ENCODE measurements at places on chromosomes 16 and 17.
A peak's percentile ranks its signal among the peaks of the same experiment; 100 is the strongest.

- DNase-seq: no peak
Observed at GRCh38 chr17:38425031-38425430, 3.2 kb upstream of the ARHGAP23 start.

GRCh38 chr16:83266848-83267553 is 540.8 kb upstream of the HSBP1 start:
- DNase-seq: no peak

GRCh38 chr17:36880268-36880905 is 56.9 kb upstream of the LHX1 start:
- peak; percentile 37 for DNase-seq

DNA sequence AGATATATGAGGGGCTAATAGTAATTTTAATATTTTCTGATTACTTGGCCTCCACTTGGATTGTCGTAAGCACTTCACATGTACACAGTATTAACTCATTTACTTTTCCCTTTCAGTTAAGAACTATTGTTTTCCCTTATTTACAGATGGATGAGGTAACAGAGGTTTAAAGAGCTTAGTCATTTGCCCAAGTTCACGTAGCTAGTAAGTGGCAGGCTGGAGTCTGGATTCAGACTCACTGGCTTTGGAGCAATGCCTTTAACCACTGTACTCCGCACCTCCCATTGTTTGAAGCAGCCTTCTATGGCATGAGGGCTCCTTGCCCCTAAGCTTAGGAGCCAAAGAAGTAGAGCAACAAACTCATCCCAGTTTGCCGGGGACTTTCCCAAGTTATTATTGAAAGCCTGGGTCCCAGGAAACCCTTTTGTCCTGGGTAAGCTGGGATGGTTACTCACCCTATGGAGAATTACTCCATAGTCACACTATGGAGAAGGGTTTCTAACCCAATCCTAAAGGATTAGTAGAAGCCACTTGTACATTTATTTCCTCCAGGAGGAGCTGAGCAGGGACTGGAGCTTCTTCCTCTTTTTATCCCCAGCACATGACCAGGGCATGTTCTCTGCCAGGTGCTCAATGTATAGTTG is 12.3 kb downstream of the FOXL1 start:
- DNase-seq: peak; percentile 74

GRCh38 chr17:8475781-8476180 is 40.1 kb downstream of the NDEL1 start:
- no peak for DNase-seq

GRCh38 chr16:4888428-4889135 is 41.3 kb downstream of the UBN1 start:
- no peak for DNase-seq

- no peak for DNase-seq
Observed at GRCh38 chr16:79018650-79019429, 581.7 kb downstream of the MAF start.

GRCh38 chr17:39352511-39352910 is 48.9 kb downstream of the FBXL20 start:
- DNase-seq: no peak

- peak; percentile 87 for DNase-seq
Observed at GRCh38 chr16:15682105-15682570, 32.1 kb downstream of the NDE1 start.

DNA sequence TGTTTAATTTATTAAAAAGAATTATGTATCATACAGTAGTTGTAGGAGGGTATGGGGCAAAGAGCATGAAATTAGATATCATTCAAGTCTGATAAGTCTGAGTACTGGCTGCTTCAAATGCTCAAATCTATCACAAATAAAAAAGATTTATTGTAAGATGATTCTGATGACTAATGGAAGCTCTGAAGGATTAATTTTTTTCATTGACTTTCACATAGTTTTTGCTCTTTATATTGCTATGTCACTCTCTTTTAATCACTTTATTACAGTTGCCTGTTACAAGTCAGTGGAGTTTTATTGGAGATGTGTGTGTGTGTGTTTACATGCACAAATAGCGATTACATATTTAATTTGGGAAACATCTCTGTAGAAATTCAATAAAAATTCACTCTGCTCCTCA is 15.0 kb downstream of the MAP2K4 start:
- DNase-seq: no peak

GRCh38 chr17:35241520-35241919 is 1.4 kb upstream of the SLFN5 start:
- DNase-seq: no peak

DNA sequence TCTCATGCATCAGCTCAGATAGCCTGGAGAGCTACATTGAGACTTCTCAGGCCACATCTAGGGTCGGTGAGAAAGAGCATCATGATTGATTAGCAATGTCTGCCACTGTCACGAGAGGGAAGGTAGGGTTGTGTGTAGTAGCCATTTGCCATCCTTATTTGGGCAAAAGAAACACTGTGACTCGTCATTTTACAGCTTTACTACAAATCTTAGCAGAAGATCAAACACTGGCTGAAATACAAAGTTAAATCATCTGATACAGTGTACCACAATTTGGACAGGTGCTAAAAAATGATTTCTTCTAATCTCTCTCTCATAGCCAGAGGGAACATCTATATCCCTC is 334.3 kb downstream of the CBLN1 start:
- DNase-seq: no peak

DNA sequence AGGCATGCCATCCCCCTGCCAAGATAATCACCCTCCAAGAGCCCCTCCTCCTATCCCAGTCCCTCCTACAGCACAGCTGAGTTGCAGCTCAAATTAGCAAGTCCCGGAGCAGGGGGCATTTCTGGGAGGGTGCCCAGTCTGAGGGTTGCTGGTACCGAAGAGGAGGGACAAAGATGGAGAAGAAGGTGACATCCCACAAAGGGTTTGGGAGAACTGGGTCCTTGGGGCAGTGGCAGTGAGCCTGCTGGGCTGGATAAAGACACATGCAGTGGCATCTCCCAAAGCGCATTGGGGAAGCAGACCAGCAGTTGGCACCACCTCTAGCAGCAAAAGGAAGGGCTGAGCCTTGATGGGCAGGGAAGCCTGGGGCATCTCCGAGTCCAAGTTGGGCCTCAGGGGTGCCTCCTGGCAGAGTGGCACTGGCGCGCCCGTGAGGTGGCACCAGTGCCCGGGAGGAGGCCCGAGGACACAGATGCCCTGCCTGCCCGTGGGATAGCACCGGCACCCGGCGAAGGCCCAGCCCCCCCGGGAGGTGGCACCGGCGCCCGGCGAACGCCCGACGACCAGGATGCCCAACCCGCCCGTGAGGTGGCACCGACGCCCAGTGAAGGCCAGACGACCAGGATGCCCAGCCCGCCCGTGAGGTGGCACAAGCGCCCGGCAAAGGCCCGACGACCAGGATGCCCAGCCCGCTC is 622 bp downstream of the TOM1L2 start:
- DNase-seq: peak; percentile 20

DNA sequence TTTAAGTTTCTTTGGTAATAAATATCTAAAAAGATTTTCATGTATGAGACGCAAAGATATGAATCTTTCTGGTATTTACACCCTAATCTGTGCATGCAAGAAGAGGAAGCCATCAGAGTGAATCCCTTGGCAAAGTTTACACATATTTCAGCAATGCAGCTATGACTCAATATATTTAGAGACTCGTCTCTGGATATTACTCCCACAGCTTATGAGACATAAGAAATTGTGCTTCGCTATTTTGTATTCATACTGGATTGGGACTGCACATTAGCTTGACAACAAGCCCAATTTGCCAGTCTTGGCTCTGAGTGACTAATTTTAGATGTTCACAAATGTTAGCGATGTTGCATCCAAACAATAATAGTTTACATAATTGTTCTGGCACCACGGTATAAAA is 532.0 kb downstream of the CDH11 start:
- DNase-seq: peak; percentile 1

DNA sequence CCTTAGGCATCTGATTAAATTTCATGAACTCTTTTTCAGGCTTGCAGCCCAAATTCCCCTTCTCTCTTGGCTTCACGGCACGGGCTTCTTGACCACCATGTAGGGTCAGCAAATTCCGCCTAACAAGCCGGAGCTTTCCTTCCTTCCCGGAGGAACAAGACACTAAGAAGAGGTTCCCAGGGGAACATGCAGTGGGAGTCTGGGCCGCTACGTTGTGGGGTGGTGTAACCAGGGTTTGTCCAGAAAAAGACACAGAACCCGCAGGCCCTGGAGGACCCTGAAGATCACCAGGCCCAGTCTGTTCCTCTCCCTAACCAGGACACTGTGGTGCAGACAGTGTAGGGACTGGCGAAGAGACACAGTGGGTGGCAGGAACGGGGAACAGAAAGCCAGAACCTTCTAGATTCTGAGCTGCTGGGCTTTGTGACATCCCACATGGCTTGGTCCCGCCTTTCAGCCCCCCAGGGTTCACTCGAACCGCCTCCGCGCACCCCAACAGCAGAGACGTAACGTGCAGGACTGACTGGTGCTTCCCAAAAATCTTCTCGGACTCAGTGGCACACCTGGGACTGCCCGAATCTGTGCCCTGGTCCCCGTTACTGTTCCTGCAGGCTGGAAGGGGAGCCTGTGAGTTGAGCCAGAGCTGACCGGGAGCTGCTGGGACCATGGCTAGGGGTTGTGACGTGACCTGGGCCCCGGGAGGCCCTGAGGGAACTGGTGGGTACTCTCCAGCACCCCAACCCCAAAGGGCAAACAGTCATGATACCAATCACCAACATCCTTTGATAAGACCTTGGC is 55.2 kb downstream of the TBC1D16 start:
- no peak for DNase-seq

GRCh38 chr16:78421181-78421708 is 321.8 kb downstream of the WWOX start:
- DNase-seq: no peak

GRCh38 chr17:81332118-81332834 is 37.2 kb upstream of the SLC38A10 start:
- DNase-seq: no peak

DNA sequence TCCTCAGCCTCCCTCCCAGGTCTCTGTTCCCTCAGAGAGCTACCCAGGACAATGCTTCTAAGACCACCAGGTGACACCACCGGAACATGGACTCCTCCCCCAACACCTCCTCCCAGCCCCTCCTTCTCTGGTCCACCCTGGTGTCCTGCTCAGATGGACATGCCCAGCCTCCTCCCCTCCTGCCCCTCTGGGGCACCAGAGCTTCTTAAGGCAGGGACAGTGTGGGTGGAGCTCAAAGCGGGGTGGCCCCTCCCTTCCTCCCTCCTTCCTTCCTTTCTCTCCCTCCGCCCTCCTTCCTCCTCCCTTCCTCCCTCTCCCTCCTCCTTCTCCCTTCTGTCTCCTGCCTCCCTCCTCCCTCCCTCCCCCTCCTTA is 22.7 kb downstream of the TRPV3 start:
- peak; percentile 13 for DNase-seq

- DNase-seq: no peak
Observed at GRCh38 chr16:56388209-56388608, 37.1 kb downstream of the AMFR start.

- no peak for DNase-seq
Observed at GRCh38 chr17:16953347-16953746, 18.6 kb downstream of the TNFRSF13B start.

- DNase-seq: no peak
Observed at GRCh38 chr17:50311483-50311882, 34.4 kb upstream of the XYLT2 start.

GRCh38 chr17:55664287-55664686 is 58.4 kb downstream of the TMEM100 start:
- DNase-seq: no peak

DNA sequence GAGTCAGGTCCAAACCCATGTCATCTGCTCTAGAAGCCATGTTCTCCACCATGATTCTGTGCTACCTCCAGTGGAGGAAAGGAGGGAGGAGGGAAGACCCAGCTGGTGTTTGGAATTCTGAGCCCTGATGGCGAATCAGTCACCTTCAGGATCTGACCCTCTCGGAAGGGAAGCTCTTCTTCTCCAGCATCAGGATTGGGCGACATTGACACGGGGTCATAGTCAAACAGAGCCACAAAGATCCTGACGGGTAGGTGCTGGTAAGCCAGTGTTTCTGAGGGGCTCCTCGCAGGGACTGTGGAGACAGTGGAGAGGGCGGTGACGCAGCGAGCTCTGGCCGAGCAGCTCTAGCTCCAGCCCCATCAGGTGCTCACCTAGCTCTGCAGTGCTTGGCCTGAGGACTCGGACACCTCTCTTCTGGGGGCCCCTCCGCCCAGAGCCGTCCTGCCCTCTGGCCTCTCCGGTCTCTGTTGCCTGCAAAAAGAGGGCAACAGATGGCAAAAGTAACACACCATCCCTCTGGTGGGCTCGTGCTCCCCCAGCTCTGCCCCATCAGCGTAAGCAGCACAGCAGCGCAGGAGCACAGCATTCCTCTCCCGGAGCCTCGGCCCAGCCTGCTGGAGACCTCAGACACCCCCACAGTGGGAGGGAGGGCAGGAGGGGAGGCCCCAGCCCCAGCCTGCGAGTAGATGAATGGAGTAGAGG is 21.0 kb downstream of the TSPOAP1 start:
- DNase-seq: no peak

GRCh38 chr16:49348408-49349176 is 25.0 kb upstream of the C16orf78 start:
- DNase-seq: peak; percentile 3

- no peak for DNase-seq
Observed at GRCh38 chr17:36594626-36595401, 3.1 kb downstream of the DHRS11 start.

- peak; percentile 57 for DNase-seq
Observed at GRCh38 chr17:60554377-60554788, 28.3 kb upstream of the APPBP2 start.

DNA sequence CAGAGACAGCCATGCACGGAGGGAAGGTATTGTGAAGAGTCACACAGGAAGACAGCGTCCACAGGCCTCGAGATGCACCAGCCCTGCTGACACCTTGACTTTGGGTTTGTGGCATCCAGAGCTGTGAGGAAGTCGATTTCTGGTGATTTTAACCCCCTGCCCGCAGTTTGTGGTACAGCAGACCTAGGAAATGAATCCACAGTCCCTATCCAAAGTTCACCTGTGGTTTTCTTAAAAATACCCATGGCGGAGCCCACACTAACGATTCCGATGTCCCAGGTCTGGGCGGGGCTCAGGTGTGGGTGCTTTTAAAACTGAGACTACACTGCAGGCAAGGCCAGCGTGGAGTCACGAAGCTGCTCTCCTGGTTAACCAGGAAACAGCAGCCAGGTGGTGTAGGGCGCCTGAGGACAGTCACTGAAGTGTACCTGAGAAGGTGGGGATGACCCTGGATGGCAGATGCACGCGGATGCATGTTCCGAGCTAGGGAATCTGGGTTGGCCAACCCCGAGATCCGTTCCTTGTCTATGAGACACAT is 14.4 kb upstream of the MEAK7 start:
- no peak for DNase-seq

Measured in HT1080 (cell line).